Activated naive CD8-positive, alpha-beta T cell treated with anti-CD3 and anti-CD28 coated beads for 36 hours (primary cell): ENCODE measurements at places on chromosomes 7 and 10. TPM values are rescaled to one million over a fixed set of nuclear protein-coding genes. Genes with fewer than 3 reads are reported as not detected.

Gene NEURL1
- total RNA-seq, result 3.2 TPM

DNA sequence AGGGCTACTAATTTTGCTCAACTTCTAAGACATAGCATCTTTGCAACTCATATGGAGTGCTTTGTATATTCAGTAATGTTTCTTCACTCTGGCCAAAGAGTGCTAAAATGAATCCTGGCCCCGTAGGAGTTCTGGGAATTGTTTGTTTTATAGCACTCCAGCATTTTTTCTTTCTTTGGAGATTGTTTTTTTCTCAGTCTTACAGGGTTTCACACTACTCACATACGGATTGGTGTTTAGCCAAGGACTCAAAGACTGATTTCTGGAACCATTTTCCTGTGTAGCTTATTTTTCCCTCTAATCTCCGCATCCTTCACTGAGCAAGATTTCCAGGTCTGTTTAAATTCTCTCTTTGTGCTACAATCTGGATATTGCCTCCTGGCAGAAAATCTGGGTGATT lies 6.4 kb downstream of the TAS2R41 start:
- DNase-seq, result no peak

Gene CRYGN
- total RNA-seq, result 0.74 TPM

Gene CLRN3
- not detected for total RNA-seq

Gene GLI3
- total RNA-seq, result not detected

Gene TEX36
- total RNA-seq, result not detected

Gene AS3MT
- total RNA-seq, result 1.2 TPM

Gene NPFFR1
- total RNA-seq, result not detected

Gene PNLIPRP2
- total RNA-seq, result not detected

- DNase-seq, result no peak
Observed at GRCh38 chr10:125231116-125231812, 70.9 kb upstream of the CTBP2 start.

DNA sequence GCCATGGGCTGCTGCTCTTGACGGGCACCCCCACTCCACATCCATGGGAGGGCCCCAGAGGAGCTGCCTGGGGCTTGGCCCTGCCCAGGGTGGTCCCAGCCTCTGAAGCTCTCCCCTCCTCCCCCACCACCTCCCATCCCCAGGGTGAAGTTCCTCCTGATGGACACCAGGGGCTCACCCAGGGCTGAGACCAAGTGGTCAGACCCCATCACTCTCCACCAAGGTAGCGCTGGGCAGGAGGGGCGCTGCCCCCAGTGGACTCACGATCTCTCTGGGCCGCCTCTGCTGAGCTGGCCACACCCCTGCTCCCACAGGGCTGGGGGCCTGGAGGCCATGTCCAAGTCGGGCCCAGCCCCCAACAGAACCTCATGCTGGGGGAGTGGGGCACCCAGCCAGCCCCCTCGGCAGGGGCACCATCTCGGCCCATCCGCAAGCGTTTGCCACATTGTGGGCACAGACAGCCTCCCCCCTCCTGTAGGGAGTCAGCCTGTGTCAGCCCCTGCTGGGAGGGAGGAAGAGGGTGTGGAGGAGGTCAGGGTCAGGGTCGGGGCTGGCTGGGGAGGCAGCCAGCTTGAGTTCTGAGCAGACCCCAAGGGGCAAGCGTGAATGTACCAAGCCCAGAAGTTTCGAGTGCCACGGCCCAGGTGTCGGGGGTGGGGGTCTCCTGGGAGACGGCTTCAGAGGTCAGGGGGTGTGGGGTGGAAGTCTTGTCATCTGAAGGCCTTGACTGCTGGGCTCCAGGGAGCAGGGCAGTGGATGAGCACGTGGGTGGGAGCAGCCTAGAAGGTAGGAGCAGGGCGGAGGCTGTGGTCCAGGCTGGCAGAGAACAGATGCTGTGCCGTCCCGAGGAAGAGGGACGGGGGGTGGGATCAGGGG lies 2.8 kb downstream of the UPK3B start:
- DNase-seq, result no peak

Gene FGL2
- total RNA-seq, result 1.4 TPM

- no peak for DNase-seq
Observed at GRCh38 chr7:40643664-40644063, 508.9 kb downstream of the SUGCT start.

- no peak for DNase-seq
Observed at GRCh38 chr7:108629651-108630400, 60.2 kb downstream of the DNAJB9 start.

- DNase-seq, result no peak
Observed at GRCh38 chr7:129858490-129858889, 94.3 kb downstream of the UBE2H start.
